ENCODE measurements at places on chromosomes 7 and 10.

DNA sequence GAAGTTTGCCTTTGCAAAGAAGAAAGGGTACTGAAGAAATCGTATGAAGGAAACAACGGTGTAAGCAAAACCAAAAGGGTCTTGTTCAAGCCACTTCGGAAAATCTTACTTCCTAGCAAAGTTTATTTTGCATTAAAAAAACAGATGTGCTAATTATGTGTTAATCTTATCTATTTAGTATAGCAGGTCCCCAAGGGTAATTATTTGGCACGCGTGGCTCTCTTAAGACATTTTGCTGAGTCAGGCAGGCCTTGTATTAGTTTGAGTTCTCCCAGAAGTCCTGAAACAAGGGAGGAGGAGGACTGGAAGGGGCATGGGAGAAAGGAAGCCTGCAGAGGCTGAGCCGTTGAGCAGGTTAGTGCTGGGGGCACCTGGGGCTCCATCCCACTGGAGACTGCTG lies 44.9 kb downstream of the TMEM178B start:
- no peak for ATAC-seq

DNA sequence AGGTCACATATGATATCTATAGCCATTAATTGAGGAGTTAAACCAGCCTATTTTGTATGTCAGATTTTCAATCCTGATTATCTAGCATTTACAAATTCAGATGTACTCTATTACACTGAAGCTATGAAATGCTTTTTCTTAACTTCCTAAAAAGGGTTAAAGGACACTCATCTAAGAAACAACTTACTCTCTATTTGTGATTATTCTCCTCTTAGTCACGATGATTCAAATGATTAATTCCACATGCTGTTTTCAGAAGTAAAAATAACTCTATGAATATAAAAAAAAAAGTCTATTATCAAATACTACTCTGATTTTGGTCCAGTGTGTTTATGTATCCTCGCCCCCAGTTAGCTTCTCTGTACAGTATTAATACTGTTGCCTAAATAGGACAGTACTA lies 1199.9 kb downstream of the GATA3 start:
- ATAC-seq: no peak

GRCh38 chr10:110311357-110311949 lies 6.7 kb upstream of the SMNDC1 start:
- peak; percentile 53 for ATAC-seq

GRCh38 chr10:44011603-44011981 lies 362.9 kb upstream of the ZNF32 start:
- ATAC-seq: no peak
